Thymus (tissue), 14 donors: ENCODE measurements at places on chromosomes 3 and 15.

DNA sequence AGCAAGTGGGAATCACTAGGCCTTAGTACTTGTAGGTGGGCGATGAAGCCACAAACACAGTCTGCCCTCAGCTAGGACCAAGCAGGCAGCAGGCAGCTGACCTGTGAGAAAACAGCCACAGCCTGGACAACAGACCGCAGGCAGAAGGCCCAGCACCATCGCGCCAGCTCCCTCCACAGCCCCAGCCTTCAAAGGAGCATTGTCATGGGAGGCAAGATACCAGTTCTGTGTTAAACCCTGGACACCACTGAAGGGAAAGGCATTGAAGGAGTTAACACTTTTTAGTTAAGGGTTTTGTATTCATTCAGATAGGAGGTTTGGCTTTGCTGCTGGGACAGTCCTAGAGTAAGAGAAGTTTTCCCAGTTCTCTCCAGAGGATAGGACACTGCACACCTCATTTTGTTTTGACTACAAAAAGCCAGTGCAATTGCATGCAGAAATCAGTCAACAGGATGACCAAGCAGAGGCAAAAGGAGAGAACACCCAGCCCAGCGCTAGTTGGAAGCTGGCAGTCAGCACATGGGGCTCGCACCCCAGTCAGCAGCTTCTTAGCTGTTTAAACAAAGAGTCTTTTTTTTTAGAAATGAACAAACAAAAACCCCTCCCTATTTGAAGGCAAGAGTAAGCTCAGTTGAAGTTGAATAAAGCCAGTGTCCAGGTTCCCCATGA is 286.1 kb upstream of the TPM1 start:
- H3K27ac ChIP-seq: no peak overlapping the region
- no peaks in the 10 kb centered on the region for H3K36me3 ChIP-seq
- no peaks in the 10 kb centered on the region for H3K27me3 ChIP-seq
- no peak overlapping the region for H3K4me3 ChIP-seq

DNA sequence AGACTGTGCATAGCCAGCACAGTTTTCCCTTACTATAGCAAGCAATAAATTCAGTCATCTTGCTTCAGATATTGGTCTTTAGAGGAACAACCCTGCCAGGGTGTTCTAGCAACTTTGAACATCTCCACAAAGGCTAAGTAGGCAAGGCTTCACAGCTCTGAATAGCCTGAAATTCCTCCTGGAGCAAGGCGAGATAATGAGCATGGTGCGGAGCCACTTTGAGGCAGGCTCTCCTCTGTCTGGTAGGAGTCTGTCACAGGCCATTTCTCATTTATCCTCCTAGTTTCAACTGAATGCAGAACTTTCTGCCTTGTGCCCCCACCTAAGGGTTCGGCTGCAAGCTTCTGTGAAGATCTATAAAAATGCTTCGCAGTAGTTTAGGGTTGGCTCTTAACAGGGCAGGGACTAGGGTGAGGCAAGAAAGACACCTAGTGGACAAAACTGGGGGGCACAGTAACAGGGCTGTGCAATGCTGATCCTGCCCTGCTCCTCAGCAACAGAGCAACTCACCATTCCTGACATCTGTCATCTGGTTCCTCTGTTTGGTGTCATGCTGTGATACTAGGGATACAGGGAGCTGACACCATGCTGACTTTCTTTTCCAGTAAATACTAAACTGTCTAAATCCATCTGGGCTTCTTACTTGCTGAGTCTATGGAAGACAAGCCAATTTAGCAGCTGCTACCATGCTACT is 16.6 kb upstream of the EHHADH start:
- H3K36me3 ChIP-seq: no peaks in the 10 kb centered on the region
- no peaks in the 10 kb centered on the region for H3K27me3 ChIP-seq
- no peak overlapping the region for H3K27ac ChIP-seq
- DNase-seq: no peak

DNA sequence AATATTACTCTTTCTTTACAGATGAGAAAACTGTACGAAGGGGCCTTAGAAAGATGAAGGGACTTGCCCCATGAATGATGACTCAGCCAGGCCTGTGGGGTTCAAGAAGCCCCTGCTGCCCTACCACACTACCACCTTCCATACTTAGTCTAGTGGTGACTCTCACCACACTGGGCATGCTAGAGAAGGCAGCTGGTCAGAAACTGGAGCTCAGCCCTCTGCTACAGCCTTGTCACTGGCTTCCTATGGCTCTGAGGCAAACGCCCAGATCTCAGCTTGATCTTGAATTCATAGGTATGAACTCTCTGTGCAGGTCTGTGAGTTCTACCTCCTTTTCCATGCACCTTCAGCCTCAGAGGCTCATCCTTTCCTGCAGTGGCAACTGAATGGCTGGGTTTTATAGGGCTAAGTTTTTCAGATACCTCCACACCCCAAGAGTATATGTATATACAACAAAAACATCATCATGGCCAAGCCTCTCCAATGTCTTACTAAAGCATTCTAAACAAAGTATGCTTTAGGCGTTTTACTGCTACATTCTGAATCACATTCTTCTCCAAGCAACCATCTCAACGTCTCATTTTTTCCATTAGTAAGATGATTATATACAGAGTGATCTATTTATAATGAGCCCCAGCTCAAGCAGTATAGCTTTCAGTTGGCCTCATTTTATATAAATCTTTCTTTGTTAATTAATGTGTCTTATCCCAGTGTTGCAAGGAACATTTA is 234.1 kb downstream of the GREM1 start:
- H3K4me1 ChIP-seq: peaks cover 2% of the 10 kb centered on the region
- H3K36me3 ChIP-seq: no peaks in the 10 kb centered on the region
- H3K4me3 ChIP-seq: no peak overlapping the region
- no peak overlapping the region for H3K27ac ChIP-seq
- DNase-seq: no peak

- no peaks in the 10 kb centered on the region for H3K4me1 ChIP-seq
- no peak overlapping the region for H3K4me3 ChIP-seq
- H3K27ac ChIP-seq: no peak overlapping the region
- no peak for DNase-seq
- no peaks in the 10 kb centered on the region for H3K36me3 ChIP-seq
Measured at GRCh38 chr3:183892610-183893214, 8.0 kb upstream of the PARL start.
